ENCODE measurements at places on chromosomes 5 and 9.

- no peak for DNase-seq
Measured at GRCh38 chr9:122236681-122237080, 7.9 kb upstream of the LHX6 start.

DNA sequence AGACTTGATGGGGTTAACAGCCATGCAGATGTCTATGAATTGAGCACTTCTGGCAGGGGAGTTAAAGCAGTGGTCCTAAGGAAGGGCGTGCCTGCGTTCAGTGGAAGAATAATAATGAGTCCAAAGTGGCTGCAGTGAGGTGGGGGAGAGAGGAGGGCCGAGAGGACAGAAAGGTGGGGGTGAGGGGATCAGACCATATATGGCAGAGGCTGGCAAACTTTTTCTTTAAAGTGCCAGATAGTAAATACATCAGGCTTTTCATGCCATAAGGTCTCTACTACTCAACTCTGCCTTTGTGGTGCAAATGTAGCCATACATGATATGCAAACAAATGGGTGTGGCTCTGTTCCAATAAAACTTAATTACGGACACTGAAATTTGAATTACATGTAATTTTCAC lies 77.1 kb downstream of the STRBP start:
- no peak for DNase-seq

DNA sequence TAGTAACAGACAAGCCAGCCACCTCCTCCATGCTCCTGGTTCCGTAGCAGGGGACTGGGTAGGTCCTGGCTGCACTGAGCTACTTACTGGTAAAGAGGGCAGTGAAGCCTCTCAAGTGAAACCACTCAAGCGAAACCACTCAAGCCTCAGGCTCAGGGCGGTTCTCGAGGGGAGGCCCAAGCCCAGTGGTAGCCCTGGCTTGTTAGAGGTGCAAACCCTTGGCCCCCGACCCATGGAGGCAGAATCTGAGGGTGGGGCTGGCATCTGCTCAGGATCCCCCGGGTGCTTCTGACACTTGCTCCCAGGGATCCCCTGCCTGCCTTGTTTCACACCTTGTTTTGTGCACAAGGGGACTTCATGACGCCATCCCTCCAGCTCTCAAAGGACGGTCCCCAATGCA lies 76.5 kb upstream of the OLFM1 start:
- no peak for DNase-seq

GRCh38 chr9:130606887-130607600 lies 27.7 kb downstream of the FUBP3 start:
- no peak for DNase-seq

- no peak for DNase-seq
Measured at GRCh38 chr9:132647806-132648205, 22.0 kb downstream of the DDX31 start.

- no peak for DNase-seq
Measured at GRCh38 chr5:32273821-32274220, 38.9 kb downstream of the MTMR12 start.

DNA sequence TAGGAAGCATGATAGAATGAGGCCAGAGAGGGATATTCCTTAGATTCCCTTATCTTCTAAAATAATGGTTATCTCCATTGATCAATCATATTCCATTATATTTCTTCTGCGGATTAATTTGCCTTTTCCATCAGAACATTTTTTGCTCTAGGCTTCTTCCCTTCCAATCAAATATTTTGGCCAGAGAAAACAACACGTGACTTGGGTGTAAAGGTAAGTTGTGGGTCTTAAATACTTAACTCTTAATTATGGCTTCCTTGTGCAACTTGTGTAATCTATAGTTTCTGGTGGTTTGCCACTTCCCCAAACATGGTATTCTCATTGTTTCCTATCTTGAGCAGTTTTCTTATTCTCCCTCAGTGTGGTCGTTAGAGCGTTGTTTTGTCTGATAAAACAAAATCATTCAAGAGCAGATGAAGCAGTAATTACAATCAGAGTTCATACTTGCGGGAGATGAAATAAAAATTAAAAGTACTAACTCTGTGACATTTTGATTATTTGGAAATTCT lies 889.3 kb downstream of the MAT2B start:
- no peak for DNase-seq

DNA sequence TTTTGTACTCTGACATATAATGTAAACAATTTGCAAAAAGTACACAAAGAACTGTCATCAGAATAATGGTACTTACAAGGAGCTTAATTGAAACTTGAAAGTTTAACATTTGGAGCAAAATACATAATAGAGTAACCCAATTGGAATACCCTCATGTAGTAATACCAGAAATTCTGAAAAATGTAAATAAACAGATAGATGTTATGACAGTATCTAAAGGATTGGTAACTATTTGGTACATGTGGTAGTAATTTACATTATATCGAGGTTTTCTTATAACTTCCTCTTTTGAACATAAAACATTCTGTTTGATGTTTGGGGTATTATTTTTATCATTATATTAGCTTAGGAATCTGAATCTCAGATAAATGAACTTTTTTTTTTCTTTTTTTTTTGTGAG lies 211.7 kb upstream of the ELL2 start:
- DNase-seq = no peak

DNA sequence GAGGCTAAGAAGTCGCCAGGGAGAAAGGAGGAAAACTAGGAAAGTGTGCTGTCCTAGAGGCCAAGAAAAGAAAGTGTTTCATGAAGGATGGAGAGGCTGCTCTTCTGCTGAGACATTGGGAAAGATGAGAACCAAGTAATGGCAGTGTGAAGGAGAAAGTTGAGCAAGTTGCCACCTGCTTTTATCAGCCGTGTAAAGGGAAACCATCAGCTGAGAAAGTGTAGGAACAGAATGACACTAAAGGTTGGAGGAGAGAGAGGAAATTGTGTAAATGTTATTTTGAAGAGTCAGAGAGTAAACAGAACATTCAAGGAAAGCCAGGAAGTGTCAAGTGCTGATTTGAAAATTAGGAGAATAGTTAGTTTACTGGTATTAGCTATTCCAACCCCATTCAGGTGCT lies 125.0 kb downstream of the CEMIP2 start:
- no peak for DNase-seq

GRCh38 chr5:163712011-163712410 lies 206.6 kb downstream of the MAT2B start:
- no peak for DNase-seq

GRCh38 chr5:141121985-141122384 lies 367 bp downstream of the PCDHB4 start:
- no peak for DNase-seq

GRCh38 chr9:118896324-118897000 lies 472.8 kb downstream of the BRINP1 start:
- no peak for DNase-seq

GRCh38 chr5:172943283-172943841 lies 15.9 kb upstream of the RPL26L1 start:
- no peak for DNase-seq

DNA sequence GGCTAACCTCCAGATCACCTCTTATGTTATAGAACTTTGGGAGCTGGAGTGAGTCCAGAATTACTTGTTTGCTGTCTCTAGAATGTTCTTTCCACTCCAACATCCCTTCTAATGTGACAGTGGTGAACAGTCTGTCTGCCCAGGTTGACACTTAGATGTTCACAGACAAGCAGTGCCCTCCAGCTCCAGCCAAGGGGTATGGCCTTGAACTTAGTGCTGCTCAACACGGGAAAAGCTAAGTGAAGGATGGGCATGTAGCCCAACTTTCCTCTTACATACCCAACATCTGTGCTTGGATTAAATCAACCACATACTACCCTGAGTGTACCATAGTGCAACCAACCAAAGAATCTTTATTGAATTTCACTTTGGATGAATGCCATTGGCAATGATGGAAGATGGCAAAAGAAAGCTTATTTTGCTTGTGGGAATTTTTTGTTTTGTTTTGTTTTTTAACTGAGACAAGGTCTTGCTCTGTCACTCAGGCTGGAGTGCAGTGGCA lies 201.2 kb downstream of the NXNL2 start:
- DNase-seq = no peak

DNA sequence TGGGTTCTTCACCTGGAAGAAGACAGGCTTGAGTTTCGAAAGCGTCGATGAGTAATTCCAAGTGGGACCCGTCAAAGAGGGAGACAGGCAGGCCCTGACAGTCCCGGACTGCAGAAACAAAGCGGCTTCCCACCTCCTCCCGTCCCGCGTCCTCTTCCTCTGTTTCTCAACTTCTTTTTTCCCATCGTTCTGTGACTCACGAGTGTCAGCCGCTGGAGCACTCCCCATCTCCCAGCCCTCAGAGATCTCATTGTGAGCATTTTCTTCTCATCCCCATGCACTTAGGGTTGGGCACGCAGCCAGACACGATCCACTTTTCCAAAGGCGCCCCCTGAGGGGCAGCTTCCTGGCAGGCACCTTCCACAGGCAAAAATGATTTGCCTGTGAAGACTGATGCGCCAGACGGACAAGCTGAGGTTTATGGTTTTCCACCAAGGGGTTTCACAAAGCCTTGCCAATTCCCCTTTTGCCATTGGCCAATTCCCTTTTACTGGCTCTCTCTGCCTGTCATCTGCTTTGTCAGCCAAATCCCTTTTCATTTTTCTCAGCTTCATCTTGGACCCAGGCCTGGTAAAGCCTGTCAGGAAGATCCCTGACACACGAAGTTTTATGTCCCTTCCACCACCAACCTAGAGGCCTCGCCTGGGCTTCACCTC lies 86.5 kb upstream of the ANKRD55 start:
- DNase-seq = no peak

DNA sequence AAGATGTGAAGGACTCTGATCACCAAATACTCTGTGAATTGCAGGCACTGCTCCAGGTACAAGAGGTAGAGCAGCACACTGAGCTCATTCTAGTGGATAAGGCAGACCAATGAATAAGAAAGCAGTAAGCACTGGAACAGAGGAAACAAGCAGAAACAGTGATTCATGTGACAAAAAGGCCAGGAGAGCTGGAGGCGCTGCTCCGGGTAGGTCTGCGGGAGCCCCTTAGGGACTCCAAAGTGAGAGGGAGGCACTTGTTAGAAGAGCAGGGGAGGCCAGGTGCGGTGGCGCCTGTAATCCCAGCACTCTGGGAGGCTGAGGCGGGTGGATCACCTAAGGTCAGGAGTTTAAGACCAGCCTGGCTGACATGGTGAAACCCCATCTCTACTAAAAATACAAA lies 231.6 kb upstream of the NFIL3 start:
- DNase-seq = no peak

- DNase-seq = no peak
Measured at GRCh38 chr9:113742878-113743277, 133.2 kb upstream of the ZNF618 start.

- DNase-seq = no peak
Measured at GRCh38 chr9:136950656-136951276, 1.3 kb upstream of the LCN12 start.

- DNase-seq = no peak
Measured at GRCh38 chr5:180646289-180646962, 3.0 kb downstream of the FLT4 start.

- no peak for DNase-seq
Measured at GRCh38 chr5:109030360-109031143, 282.9 kb downstream of the FER start.

GRCh38 chr5:52920929-52921328 lies 68.2 kb upstream of the ITGA2 start:
- DNase-seq = no peak

DNA sequence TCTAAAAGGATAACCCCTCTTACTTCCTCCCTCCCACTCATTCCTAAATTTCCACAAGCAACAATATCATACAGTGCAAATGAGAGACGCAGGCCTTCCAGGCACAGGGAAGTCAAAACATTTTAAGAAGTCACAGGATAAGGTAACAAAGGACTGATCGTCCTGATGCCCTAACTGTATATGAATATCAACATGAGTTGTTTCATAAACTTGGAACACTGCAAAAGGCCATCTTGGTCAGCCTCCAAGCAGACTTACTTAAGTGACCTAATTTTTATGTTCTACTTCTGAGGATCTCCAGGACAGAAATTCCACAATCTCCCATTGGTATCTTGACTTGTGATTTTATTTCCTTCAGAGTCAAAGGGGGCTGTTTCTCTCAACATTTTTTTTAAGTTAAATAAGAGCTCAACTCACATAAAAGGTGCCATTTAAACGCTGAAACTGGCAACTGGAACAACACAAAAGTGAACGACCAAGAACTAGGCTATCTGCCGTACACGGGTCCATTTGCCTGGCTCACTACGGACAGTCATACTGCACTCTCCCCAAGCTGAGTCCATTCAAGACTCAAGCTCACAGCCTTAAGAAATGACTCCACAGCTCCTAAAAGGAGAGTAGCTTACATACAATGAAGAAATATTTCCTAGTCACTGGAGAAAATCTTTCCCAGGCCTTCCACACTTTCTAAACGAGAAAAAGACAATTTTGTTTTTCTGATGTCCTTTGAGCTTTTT lies 71.3 kb downstream of the LHFPL2 start:
- DNase-seq = no peak

GRCh38 chr5:67143549-67143948 lies 53.0 kb downstream of the CD180 start:
- DNase-seq = no peak

DNA sequence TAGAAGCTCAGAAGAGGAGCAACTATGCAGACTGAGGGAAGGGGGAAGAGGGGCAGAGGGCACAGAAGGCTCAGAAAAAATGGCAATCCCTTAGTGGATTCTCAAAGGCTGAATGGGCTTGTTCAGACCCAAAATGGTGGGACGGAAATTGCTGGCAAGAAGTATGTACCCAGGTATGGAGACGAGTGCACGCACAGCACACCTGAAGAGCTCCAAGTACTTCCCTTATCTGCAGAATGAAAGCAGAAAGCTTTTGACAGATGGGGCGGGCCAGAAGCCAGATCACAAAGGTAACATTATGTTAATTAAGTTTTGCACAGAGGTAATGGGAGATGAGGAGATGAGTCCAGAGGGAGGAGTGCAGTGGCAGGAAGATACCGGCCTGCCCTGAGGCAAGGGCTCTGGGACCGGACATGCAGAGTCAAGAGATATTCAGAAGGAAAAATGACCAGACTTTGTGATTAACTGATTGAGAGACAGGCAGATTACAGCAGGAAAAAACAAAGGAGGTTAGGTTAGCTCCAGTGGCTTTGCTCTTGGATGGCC lies 138.1 kb upstream of the PIK3R1 start:
- DNase-seq = no peak

DNA sequence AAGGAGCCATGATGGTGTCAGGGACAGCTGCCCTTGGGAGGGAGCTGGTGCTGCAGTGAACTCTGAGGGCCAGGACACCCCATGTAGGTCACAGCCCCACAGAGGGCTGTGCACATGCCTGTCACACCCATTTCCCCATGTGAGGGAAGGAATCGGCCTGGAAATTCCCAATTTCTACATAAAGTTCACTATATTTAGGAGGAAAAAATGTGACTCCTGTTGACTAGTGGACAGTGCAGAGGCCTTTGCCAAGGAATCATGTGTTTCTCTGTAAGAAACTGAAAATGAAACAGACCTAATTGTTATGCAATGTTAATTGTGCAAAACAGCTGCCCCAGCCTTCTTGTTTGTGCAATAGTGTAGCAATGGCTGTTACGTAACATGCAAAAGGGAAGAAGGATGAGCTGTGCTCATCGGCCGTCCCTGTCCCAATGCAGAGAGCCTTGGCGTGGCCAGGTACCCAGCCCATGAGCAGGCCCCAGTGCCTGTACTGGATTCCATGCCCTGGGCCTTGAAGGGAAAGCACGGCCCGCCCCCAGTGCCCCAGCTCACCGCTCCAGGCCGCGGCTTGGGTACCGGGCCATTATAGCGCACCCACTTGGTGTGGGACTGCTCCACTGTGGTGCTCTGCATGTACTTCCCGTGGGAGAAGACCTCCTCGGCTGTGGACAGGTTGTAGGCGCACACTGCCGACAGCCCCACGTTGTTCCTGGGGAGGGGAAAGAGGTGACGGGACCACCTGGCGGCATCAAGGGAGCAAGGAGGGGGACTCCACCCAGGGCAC lies 70.0 kb downstream of the SECISBP2 start:
- DNase-seq = no peak

- no peak for DNase-seq
Measured at GRCh38 chr5:34743878-34744277, 87.8 kb downstream of the RAI14 start.

GRCh38 chr5:98158440-98158839 lies 615.0 kb upstream of the RGMB start:
- DNase-seq = no peak
